ENCODE measurements at places on chromosomes 7 and 10. TPM values are rescaled to one million over a fixed set of nuclear protein-coding genes. Genes with fewer than 3 reads are reported as not detected.

Gene GDF2
- not detected for total RNA-seq

DNA sequence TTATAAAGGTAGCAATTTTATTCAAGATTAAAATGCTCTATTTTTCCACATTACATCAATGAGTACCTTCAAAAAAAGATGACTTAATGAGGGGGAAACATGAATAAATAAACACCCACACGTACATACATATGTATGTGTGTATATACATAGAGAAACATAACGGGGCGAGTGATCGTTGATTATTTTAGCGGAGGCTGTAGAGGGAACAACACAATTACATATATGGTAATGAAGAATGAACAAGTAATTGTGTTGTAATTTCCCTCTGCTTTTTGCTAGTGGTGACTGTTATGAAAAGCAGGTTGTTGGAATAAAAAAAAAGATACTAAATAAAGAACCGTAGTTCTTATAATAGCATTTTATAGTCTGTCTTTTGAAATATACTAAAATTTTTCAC is 63.2 kb downstream of the CACNB2 start:
- no peak for DNase-seq

Gene CPA1
- not detected for total RNA-seq

DNA sequence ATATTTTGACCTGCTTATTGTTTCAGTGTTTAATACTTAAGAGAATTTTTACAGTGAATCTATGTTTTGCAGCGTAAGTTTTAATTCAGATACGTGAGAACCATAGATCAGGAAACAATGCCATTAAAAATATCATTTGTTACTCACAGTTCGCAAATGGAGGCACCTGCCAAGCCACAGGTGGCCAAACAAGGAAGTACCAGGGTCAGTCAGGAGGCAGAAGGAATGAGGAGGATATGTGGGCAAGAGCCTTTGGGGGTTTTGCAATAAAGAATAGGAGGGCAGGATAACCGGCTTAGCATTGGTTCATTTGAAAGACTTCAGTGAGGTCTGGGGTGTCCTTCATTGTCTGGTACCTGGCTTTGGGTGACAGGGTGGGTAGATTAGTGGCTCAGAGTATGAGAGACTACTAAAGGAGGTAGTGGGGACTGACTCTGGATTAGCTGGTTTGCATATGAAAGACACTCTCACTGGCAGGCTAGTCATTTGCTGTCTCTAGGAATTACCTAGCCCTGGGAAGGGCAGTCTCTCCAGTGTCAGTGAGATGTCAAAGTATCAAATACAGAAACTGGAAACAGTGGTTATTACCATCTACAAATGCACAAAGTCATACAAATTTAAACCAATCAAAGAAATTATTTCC is 132.2 kb upstream of the CAV2 start:
- no peak for DNase-seq

DNA sequence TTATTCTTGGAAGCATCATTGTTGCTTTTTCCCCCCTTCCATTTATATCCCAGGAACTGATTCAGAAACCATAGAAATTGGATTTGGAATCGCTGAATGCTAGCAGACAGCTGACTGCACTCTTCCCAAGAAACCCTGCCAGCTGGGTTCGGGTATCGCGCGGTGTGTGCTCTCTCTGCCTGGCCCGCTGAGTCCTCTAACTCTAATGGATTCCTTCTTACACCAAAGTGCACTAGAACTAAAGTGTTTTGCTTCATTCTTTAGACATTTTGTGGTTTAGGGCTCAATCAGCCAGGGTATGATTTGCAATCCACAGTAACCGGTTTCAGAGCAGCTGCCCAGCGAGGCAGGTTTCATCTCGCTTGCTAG is 92.2 kb downstream of the EGFR start:
- DNase-seq: no peak

Gene MSMB
- total RNA-seq: not detected

Gene SUN3
- not detected for total RNA-seq

- DNase-seq: no peak
These were observed 5.0 kb upstream of the TBXAS1 start for GRCh38 chr7:139823959-139824521.

- peak; percentile 39 for DNase-seq
These were observed at the start of gene PCDH15 for GRCh38 chr10:54800741-54801421. Gene PCDH15 (minus strand): TSS chr10:54801231. CDS start chr10:54664262, 136,969 bp downstream.

Gene PSAP
- 1,816 TPM for total RNA-seq

- DNase-seq: no peak
These were observed 330.0 kb upstream of the PRKCQ start for GRCh38 chr10:6909905-6910560.

Gene TUBB8
- not detected for total RNA-seq

- DNase-seq: no peak
These were observed 20.3 kb upstream of the SAR1A start for GRCh38 chr10:70190581-70190980.

Gene OR2A5
- not detected for total RNA-seq

Gene SSC4D
- 0.97 TPM for total RNA-seq

Gene LIPM
- total RNA-seq: not detected

DNA sequence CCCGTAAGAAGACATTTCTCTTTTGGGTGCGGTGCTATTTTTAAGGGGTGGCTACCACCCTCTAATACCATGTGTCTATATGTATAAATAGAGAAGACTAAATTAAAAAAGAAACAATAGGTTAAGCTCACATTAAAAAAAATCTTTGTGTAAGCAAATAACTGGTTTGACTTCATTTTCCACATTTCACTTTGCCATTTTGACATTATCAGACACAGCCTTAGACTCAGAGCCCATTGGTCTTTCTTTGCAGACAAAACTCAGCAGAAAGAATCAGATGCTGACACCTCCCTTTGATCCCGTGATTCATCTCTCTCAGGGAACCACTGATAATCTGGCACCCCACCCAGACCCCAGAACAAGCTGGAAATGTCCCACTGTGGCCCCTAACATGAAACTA is 74.5 kb downstream of the EMX2 start:
- DNase-seq: no peak

DNA sequence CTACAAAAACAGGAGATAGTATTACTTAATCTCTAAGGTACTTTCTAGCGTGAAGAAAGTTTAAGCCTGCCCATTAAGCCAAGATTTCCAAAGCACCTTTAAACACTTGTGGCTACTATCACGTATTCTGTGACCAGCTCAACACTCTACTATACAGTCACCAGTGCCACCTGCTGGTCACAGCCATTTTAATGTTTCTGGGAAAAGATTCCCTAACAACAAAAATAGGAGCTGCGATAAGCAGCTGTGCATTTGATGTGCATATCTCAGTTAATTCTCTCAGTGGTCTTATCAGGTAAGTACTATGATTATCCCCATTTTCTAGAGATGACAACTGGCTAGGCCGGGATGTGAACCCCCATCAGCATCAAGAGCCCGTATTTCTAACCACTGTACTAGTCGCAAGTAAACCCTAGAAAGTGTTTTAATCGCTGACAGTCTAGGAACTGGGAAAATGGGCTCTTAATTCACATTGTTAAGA is 860 bp downstream of the SEC31B start:
- DNase-seq: peak; percentile 50

Data from Right ventricle myocardium superior (tissue), 1 donor.